Activated CD4-positive, alpha-beta T cell treated with anti-CD3 and anti-CD28 coated beads for 24 hours (primary cell): ENCODE measurements at places on chromosomes 13 and 19.
A peak's percentile ranks its signal among the peaks of the same experiment; 100 is the strongest.

GRCh38 chr19:37983153-37983552, 76.1 kb downstream of the SIPA1L3 start:
- no peak for DNase-seq

GRCh38 chr13:43431841-43432240, 354.9 kb downstream of the ENOX1 start:
- no peak for DNase-seq

DNA sequence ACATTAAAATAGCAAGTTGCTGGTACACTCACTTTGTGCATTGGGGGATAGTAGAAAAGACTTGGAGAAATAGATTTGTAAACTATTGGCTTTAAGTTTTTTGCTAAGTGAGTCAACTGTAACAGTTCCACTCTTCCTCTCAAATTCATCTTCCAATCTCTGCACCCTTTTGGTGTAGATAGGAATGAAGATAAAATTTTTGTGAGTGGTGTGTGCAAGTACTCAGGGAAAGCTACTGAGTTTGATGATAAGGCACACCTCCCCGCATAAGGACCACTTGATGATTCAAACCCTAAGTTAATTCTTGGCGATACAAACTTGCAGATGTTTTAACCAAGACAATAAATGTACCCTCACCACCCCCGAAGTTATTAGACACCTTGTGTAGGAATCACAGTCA, 168.3 kb upstream of the SLITRK1 start:
- DNase-seq: no peak

- DNase-seq: no peak
Observed at GRCh38 chr13:40613914-40614313, 52.5 kb downstream of the FOXO1 start.

DNA sequence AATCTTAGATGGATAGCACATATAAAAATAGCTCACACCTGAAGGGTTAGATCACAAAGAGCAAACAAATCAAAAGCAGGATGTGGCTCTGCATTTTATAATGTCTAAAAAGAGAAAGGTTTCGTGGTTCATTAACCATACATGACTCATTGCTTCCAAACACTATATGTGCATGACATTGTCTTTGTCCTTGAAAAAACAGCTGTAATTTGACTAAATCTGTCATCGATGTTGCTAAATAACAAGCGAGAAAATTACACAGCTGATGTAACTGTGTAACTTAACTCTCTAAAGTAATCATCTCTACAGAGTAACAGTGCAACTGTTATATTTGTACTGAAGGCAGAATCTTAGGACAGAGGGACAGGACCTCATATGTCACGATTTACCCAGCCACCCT, 383.1 kb upstream of the GPC6 start:
- no peak for DNase-seq

- DNase-seq: no peak
Observed at GRCh38 chr13:99133848-99134247, 66.8 kb upstream of the UBAC2 start.

DNA sequence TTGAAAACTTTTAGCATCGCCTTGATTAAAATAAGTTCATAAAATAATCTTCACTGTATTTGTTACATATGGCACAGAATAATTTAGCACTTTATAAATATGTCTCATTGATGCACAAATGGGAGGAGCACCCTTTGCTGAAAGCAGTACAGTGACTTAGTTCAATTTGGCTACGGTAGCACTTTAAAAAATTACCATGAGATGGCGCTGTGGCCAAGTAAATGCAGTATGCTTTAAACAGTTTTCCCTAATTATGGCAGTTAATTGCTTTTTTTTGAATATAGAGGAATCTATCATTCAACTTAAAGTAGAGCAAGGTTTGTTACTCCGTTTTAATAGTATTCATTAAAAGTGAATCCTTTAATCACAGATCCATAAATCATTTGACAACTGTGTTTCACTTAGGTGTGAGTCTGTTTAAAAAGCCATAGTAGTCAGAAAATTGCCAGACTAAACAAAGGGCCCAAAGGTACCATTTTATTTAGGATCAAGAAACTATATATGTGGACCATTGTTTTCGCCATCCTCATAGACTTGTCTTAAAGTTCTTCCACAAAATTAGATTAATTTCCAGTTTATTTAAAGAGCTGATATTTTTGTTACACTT, 34.7 kb upstream of the ESD start:
- peak; percentile 18 for DNase-seq

GRCh38 chr13:100063333-100063732, 25.6 kb upstream of the PCCA start:
- DNase-seq: no peak

DNA sequence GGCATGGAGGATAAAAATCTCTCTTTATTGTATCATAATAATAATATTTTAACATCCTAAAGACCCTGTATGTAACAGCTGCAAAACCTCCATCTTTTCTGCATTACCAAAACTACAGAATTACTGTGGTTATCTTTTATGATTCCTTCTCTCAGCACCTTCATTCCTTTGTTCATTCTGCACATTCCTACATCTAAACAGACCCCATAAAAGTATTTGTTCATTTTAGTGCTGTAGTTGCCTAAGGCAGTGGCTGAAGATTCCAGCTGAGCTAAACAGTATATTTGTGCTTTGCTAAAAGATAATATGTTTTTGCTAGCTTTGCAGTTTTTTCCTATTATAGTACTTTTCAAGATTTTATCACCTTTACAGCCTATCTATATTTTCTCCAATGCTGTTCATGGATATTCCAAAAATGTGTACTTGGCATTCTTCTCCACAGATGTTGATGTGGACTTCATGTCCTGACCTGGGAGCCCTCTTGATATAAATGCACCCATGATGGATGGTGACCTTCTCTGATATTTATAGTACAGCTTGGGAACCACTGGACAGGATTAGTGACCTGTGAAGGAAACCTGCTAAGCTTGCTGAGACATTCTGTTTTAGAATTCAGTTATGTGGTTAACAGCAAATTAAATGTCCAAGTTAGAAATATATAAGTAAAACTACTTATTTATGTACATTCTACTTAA, 2832.9 kb upstream of the PCDH20 start:
- DNase-seq: no peak

- DNase-seq: no peak
Observed at GRCh38 chr13:42547612-42548011, 26.3 kb upstream of the TNFSF11 start.

DNA sequence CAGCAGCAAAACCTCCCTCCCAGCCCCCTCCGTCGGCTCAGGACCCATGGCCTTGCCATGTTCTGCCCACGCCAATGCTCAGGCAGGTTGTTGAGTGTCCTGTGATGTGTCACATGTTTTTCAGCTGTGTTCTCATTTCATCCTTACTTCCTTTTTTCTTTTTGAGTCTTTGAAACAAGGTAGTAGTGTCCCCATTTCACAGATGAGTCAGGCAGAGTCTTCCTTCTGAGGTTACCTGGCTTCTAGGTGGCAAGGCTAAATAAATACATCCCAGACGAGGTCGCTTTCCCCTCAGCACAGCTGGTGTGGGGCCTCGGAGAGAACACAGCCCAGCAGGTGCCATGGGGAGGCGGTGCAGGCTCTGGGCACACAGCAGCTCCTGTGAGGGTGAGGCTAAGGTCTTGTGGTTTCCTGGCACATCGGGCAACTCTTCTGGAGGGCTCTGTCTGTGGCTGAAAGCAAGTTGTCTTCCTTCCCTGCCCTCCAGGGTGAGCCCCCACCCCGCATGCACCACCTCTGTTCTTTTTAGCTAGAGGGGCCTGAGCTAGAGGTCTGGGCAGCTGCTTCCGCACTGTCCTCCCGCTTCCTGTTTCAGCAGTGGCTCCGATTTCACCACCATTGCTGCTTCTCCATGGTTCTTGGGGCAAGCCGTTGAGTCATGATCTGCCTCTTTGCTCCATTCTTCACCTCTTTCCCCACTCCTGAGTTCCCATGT, 15.1 kb downstream of the PRAM1 start:
- peak; percentile 49 for DNase-seq

- no peak for DNase-seq
Observed at GRCh38 chr19:45273521-45273855, 22.4 kb downstream of the MARK4 start.

DNA sequence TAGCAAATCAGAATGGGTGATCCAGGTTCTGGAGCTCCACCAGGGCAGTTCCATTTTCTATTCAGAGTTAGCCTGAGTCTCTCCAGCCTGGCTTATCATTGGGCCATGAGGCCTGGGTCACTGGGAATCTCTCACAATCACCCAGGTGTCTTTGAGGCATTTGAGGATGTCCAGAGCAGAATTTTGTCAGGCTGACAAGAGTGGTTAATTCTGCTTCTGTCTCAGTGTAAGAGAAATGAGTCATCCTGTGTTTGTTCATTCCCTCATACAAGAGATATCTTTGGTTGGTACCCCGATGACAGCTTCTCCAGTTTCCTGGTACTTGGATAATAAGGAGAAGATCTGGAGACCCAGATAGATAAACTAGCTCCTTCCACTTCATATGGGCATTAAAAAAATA, 10.4 kb downstream of the ZNF93 start:
- DNase-seq: no peak

DNA sequence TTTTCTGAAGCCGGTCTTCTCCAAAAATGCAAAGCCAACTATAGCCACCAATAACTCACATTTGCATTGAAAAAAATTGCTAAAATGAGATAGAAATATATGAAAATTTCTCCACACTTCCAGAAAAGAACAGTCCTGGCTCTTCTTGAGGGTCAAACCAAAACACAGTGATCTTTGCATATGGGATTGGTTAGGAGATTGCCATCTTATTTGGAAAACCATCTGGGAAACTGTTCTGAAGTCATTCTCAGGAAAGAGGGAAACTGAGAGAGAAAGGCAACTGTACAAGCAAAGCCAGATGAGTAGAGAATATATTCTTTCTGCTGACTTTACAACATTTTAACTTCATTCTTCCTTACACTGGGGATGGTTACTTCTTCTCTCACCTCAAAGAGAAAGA, 54.6 kb downstream of the HSPH1 start:
- DNase-seq: no peak

- no peak for DNase-seq
Observed at GRCh38 chr19:56119582-56119978, 1.5 kb downstream of the ZNF787 start.

GRCh38 chr13:47317356-47317755, 420.5 kb upstream of the HTR2A start:
- DNase-seq: no peak

- no peak for DNase-seq
Observed at GRCh38 chr13:90352763-90353162, 994.7 kb upstream of the MIR17HG start.

DNA sequence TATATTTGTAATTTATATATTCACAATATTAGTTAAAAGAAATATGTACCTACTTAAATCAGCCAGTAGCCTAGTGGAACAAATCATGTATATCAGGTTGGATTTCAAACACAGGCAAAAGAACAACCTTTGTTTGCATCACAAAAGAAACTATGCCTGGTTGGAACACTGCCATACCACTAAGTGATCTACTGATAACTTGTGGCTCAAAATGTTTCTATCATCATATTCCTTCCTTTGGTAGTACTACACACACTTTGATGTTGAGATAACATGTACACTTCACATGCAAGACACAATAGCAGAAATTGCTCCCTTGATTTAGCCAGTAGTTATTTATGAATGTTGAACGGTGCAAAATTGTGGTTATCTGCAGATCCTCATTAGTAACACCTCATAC, 146.0 kb upstream of the GPC6 start:
- no peak for DNase-seq

GRCh38 chr19:5891938-5892771, 11.4 kb downstream of the NDUFA11 start:
- DNase-seq: no peak

GRCh38 chr13:103547914-103548313, 481.7 kb upstream of the SLC10A2 start:
- DNase-seq: no peak

- DNase-seq: no peak
Observed at GRCh38 chr13:109712124-109712722, 74.2 kb downstream of the IRS2 start.

GRCh38 chr19:16542910-16543472, 754 bp upstream of the CHERP start:
- no peak for DNase-seq

- peak; percentile 50 for DNase-seq
Observed at GRCh38 chr19:15091918-15092753, 10.1 kb downstream of the OR1I1 start.

GRCh38 chr19:54281007-54281728, at the start of gene LILRB2:
Gene LILRB2 (minus strand): TSS chr19:54281110. CDS start chr19:54280496, 614 bp downstream.
- DNase-seq: no peak

- DNase-seq: no peak
Observed at GRCh38 chr19:1082165-1082927, 12.8 kb downstream of the POLR2E start.

DNA sequence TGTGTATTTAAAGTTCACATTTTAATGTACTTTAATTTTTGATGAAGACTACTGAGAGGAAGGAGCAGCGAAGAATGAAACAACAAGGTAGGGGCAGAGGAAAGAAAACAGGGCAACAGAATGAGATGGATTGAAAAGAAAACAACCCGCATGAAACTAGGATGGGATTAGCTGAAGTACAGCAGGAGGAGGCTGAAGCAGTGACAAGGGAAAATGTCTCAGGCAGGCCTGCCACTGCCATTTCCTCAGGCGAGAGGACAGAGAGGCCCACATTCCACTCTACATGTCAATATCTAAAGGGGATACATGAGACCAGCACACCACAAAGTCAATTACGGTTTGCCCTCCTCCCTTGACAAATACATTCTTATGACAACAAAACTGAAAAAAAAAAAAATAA, 1703.2 kb downstream of the EFNB2 start:
- DNase-seq: no peak

DNA sequence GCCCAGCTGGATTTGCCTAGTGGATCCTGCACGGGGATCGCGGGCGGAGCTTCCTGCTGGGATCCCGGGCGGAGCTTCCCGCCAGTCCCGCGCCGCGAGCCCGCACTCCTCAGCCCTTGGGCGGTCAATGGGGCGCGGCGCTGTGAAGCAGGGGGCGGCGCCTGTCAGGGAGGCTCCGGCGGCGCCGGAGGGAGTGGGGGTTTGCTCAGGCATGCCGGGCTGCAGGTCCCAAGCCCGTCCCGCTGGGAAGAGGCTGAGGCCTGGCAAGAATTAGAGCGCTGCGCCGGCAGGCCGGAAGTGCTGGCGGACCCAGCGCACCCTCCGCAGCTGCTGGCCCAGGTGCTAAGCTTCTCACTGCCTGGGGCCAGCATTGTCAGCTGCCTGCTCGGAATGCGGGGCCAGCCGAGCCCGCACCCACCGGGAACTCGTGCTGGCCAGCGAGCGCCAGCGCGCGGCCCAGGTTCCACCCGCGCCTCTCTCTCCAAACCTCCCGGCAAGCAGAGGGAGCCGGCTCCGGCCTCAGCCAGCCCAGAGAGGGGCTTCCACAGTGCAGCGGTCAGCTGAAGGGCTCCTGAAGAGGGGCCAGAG, 119.6 kb downstream of the PRR20E start:
- no peak for DNase-seq
